NCI-H1436 (cell line): ENCODE measurements at places on chromosomes 13 and 19.

DNA sequence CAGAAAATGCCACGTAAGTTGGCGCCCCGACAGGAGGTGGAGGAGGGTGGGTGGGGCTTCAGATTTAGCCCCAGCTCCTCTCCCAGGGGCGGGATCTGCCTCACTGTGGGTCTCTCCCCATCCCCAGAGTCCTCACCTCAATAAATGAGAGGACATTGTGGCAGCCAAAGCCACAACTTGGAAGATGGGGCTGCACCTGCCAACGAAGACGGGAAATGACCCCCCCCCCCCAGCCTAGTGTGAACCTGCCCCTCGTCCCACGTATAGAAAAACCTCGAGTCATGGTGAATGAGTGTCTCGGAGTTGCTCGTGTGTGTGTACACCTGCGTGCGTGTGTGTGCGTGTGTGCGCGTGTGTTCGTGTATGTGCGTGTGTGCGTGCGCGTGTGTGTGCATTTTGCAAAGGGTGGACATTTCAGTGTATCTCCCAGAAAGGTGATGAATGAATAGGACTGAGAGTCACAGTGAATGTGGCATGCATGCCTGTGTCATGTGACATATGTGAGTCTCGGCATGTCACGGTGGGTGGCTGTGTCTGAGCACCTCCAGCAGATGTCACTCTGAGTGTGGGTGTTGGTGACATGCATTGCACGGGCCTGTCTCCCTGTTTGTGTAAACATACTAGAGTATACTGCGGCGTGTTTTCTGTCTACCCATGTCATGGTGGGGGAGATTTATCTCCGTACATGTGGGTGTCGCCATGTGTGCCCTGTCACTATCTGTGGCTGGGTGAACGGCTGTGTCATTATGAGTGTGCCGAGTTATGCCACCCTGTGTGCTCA, 1.5 kb upstream of the TRAPPC5 start:
- DNase-seq = no peak

GRCh38 chr13:91955546-91956355, 557.3 kb downstream of the GPC5 start:
- DNase-seq = no peak

DNA sequence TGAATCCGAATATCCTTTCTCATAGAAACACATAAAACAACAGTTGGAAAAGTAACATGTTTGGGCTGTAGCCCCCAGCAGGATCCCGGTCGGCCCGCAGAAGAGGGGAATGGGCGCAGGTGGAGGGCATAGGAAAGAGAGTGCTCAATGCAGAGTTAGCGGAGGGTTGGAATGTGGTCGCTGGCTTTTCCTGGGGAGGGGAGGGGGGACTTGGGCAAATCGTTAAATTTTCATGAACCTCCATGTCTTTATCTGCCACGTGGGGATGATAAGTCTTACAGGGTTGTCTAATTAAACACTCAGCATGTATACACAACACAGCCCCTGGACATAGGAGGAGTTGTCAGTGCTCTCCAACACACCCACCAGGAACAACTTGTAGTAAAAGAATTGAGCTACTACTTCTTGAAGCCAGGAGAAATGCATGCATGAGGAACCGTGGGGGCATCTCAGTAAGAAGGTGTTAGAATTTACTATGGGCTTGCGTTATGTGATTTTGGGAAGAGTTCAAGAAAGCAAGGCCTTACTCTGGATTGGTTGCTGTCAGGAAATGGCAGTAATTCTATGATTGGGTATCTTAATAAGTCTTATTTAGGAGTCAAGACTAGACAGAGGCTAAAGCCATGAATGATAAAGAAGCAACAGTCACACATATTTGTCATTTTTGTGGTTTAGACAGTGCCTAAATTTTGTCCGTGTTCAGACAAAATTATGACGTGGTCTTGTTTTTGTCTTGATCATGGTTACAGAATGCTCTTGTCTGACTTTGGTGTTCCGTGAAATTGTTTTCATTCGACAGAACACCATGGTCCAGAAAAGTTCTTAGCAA, 671 bp upstream of the SLC46A3 start:
- no peak for DNase-seq

DNA sequence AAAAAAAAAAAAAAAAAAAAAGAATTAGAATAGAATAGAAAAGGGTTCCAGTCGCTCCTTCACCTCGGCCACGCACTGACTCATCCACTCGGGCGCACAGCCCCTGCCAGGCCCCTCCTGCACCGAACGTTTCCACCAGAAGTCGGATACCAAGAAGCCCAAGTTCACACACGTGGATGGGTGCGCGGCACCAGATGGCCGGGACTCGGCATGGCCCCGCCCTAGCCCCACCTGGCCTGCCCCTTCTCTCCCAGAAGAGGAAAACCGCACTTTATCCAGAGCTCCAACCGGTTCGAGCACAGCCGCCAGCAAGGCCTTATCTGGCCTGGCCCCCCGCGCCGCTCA, 5.9 kb downstream of the PRR36 start:
- DNase-seq = no peak

GRCh38 chr19:27905074-27905473, 1307.9 kb downstream of the UQCRFS1 start:
- DNase-seq = no peak

- no peak for DNase-seq
Measured at GRCh38 chr19:53532362-53532761, 5.6 kb upstream of the ZNF331 start.

DNA sequence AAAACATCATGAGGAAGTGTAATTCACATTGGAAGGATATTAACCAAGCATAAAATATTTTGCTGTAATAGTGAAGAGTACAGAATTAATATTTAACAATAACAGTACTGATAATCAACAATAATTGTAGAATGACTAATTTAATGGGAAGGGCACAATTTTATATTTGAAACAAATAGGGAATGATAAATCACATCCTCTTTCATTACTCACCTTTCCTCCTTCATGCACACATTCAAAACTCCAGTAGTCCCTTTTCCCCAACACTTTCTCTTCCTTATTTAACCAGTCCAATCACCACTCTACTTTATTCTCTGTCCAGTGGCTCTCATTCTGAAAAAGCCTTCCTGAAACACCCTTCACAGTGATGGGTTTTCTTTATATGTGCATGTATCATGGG, 110.8 kb upstream of the POSTN start:
- no peak for DNase-seq

- no peak for DNase-seq
Measured at GRCh38 chr13:27353708-27354107, 70.7 kb upstream of the GTF3A start.
